ENCODE measurements at places on chromosomes 16 and 17.

- DNase-seq, result no peak
Measured at GRCh38 chr17:61583242-61583641, 7.8 kb downstream of the NACA2 start.

DNA sequence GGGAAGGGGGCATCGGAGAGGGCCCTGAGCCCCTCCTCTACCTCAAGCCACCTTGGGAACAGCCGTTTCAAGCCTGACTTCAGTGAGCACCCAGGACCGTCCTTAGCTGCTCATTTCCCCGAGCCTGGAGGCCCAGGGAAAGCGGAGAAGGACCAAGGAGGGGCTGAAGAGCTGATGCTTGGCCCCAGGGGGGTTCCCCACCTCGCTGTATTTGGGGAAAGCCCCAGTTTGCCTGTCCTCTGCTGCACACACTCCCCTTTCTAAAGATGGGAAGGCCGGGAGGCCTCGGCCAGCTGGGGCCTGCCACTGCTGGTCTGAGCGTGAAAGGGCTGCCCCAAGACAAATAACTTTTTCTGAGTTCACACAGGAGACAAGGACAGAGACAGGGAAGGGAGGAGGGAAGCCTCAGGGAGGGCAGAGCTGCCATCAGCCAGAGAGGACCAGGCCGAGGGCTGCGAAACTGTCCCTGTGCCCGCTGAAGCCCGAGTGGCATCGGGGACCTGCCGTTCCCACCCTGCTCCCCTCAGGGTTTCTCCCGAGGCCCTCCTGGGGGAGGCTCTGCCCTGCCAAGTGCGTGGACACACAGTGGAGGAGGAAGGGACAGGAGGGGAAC is 11.6 kb downstream of the ZACN start:
- DNase-seq, result no peak

DNA sequence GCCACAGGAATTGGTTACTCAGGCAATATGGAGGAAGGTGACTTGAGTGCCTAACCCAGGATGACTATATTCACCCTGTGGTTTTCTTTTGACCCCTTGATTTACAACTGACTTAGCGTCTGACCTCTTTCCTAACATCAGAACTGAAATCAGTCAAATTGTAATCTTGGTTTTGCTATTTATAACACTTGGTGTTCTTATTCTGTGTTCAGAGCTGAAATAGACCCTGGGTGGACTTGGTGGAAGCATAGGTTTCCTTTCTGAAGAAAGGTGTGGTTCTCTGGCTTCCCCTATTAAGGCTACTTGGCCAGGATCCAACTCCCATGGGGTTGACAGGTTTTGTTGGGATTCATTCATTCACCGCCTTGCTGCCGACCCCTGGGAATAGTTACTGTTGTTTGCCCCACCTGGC is 80.8 kb downstream of the CLEC16A start:
- no peak for DNase-seq

GRCh38 chr17:50779747-50780353 is 12.5 kb upstream of the ANKRD40CL start:
- peak; percentile 2 for DNase-seq

DNA sequence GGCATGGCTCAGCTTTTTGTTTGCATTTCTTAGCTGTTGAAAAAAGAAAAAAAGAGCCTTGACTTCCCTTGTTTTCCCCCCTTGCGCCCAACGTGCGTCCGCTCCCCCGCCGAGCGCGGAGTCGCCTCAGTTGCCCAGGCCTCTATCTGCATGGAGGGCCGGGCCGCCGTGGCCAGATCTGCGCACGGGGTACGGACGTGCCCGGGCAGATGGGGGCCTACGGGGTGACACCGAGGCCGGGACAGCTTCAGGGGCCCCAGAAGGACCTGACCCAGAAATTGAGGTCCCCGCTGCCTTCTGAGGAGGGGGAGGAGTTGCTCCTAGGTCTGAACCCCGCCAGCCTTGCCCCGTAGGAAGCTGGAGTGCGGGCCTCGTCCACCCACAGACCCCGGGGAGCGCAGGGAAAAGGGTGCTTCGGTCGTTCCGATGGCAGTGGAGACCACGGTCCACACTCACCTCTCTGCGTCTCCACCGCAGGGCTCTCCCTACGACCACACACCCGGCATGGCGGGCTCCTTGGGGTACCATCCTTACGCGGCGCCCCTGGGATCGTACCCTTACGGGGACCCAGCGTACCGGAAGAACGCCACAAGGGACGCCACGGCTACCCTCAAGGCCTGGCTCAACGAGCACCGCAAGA is 1.5 kb downstream of the IRX5 start:
- DNase-seq, result no peak

GRCh38 chr16:85316321-85316919 is 204.1 kb upstream of the CIBAR2 start:
- peak; percentile 33 for DNase-seq

DNA sequence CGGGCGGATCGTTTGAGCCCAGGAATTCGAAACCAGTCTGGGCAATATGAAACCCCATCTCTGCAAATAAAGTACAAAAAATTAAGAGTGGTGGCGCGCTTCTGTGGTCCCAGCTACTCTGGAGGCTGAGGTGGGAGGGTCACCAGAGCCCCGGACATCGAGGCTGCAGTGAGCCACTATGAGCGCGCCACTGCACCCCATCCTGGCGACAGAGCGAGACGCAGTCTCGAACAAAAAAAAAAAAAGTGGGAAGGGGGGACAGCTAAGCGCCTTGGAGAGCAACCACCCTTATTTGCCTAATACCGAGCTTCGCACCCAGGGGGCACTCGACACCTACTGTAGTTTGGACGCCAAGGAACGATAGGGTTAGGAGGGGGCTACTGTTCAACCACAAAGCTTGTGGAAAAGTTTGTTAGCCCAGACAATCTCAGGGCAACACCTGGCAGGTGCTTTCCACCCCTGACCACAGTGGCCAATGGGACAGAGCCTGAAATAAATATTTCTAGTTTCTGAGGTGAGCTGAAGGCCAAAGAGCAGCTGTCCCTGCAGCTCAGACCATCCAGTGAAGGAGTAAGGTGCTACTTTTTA is 847 bp upstream of the PSMC3IP start:
- peak; percentile 39 for DNase-seq

- peak; percentile 17 for DNase-seq
Measured at GRCh38 chr17:39002991-39003715, 36.0 kb upstream of the FBXO47 start.

GRCh38 chr17:21286909-21287702 is 2.6 kb downstream of the MAP2K3 start:
- no peak for DNase-seq

DNA sequence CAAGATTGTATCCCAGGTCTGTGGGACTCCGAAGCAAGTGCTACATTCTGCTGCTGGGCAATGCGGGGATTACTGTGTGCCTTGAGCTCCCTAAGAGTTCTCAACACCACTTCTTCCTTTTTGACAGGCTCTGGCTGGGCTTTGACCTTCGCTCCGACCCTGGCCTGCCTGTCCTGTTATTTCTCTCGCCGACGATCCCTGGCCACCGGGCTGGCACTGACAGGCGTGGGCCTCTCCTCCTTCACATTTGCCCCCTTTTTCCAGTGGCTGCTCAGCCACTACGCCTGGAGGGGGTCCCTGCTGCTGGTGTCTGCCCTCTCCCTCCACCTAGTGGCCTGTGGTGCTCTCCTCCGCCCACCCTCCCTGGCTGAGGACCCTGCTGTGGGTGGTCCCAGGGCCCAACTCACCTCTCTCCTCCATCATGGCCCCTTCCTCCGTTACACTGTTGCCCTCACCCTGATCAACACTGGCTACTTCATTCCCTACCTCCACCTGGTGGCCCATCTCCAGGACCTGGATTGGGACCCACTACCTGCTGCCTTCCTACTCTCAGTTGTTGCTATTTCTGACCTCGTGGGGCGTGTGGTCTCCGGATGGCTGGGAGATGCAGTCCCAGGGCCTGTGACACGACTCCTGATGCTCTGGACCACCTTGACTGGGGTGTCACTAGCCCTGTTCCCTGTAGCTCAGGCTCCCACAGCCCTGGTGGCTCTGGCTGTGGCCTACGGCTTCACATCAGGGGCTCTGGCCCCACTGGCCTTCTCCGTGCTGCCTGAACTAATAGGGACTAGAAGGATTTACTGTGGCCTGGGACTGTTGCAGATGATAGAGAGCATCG is 2.4 kb downstream of the SLC16A13 start:
- DNase-seq, result no peak

DNA sequence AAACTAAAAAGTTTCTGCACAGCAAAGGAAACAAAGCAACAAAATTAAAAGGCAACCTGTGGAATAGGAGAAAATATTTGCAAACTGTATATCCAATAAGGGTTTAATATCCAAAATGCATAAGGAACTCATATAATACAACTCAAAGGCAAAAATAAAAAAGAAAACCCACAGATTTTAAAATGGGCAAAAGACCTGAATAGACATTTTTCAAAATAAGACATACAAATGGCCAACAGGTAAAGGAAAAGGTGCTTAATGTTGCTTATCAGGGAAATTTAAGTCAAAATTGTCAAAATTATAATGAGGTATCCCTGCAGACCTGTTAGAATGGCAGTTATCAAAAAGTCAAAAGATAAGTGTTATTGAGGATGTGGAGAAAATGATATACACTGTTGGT is 133.5 kb upstream of the CACNG5 start:
- DNase-seq, result no peak

DNA sequence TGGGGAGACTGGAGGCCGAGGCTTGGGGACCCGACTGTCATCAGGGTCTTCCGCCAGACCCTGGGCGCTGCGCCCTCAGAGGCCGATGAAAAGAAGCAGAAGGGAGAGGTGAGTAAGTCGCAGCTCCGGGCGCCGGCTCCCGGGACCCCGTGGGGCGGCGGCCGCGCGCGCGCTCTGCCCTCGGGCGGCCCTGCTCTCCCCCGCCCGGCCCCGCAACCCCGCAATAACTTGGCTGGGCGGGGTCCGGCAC is 392 bp upstream of the ABHD15 start:
- DNase-seq, result no peak

- DNase-seq, result no peak
Measured at GRCh38 chr17:10243883-10244844, 45.8 kb upstream of the GAS7 start.

- no peak for DNase-seq
Measured at GRCh38 chr16:27568077-27568476, 18.1 kb downstream of the KATNIP start.

DNA sequence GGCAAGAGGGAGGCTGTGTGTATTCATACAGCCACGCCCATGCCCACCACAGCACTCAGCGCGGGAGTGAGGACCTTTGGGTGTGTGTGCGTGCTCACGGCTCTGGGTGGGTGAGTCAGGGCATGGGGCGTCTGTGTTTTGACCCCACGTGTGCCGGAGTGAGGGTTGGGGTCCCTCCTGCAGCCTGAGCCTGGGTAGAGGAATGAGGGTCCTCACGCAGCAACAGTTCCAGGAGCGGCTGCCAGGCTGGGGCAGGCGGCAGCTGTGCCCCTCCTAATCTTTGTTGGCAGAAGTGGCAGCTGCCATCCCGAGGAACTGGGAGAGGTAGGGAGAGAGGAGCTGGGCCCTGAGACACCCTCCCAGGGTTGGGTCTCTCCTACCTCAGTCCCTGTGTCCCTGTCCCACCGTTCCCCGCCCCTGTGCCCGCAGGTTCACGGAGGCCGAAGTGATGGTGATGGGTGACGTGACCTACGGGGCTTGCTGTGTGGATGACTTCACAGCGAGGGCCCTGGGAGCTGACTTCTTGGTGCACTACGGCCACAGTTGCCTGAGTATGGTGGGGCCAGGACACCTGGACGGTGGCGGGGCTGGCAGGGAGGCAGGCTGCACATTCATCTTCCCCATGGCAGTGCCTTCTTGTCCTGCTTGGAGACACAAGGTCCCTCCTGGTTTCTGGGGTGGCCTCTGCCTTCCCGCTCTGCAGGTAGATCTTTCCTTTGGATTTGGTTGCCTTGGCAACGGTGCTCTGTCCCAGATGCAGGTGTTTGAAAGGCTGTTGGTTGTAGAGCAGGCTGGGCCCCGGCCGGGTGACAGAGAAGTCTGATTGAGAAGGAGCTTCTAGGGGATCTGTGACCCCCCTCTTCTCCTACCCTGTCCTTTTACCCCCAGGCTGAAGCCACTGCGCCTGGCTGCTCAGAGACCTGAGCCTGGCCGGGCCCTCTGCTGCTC is 5.9 kb downstream of the DPH1 start:
- DNase-seq, result no peak

- DNase-seq, result peak; percentile 43
Measured at GRCh38 chr17:14926526-14927122, 338.5 kb downstream of the PMP22 start.

DNA sequence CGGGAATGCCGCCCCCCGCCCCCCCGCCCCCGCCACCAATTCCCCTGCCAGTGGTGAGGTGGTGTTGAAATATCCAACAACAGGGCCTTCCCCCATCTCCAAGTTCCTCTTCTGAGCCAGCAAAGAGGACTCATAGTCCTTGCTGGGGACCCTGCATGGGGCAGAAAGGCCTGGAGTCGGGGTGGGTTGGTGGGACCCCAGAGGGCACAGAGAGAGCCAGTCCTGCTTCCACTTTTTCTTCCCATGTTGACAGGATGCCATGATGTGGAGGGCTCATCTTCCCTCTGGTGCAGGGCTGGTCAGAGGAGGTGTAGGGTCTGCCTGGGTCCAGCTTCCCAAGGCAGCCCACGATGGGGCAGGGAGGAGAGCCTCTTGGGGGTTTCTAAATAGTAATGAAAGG is 49.0 kb upstream of the PIK3R6 start:
- no peak for DNase-seq

DNA sequence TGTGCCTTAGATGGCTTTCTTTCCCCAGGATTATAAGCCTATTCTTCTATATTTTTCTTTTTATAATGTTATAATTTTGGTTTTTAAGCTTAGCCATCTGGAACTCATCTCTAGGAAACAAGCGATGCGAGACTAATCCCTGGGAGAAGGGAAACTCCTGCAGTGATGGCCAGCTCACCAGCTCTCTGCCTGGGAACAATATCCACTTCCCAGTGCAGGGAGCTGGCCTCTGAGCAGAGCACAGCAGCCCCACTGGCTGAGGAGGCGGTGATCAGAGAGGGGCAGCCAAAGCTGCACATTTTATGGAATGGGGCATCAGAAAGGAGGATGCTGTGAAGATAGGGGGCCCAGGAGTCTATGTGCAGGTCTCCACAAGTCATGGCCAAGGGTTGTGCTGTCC is 183.3 kb downstream of the LGALS9B start:
- no peak for DNase-seq

GRCh38 chr16:56120447-56121155 is 70.7 kb upstream of the GNAO1 start:
- no peak for DNase-seq

GRCh38 chr16:80298676-80299075 is 242.1 kb upstream of the DYNLRB2 start:
- DNase-seq, result no peak

- DNase-seq, result no peak
Measured at GRCh38 chr17:8913091-8913490, 45.6 kb upstream of the PIK3R6 start.

- DNase-seq, result no peak
Measured at GRCh38 chr16:81315271-81316175, 761 bp downstream of the GAN start.
